Stimulated activated CD8-positive, alpha-beta memory T cell treated with anti-CD3 and anti-CD28 coated beads, Interleukin-7, amount 100 ng/mL, for 1 hour (primary cell): ENCODE measurements at places on chromosomes 1 and 21.

GRCh38 chr1:55054396-55054795 lies 15.0 kb downstream of the PCSK9 start:
- DNase-seq, result no peak

DNA sequence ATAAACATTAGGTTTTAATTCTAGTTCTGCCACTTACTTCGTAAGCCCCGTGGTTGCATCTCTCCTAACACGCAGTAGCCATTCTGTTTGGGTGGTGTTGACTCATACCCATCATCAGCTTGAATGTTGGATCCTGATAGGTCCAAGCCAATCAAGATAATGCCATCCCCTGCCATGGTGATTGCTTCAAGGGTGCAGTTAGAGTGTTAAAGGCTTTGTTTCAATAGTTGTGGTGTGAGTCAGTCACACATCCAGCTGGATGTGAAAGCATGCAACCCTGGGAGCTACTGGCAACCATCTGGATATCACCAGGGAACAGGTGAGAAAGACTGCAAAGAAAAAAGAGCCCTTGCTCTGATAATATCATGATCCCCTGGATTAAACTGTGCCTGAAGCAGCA lies 69.1 kb downstream of the OMA1 start:
- no peak for DNase-seq

- DNase-seq, result no peak
These were observed 30.8 kb upstream of the RD3 start for GRCh38 chr1:211522804-211523203.

- DNase-seq, result no peak
These were observed 400.0 kb downstream of the MATN1 start for GRCh38 chr1:30323352-30323751.

- DNase-seq, result no peak
These were observed 29.7 kb upstream of the ZBTB18 start for GRCh38 chr1:244021427-244021826.

DNA sequence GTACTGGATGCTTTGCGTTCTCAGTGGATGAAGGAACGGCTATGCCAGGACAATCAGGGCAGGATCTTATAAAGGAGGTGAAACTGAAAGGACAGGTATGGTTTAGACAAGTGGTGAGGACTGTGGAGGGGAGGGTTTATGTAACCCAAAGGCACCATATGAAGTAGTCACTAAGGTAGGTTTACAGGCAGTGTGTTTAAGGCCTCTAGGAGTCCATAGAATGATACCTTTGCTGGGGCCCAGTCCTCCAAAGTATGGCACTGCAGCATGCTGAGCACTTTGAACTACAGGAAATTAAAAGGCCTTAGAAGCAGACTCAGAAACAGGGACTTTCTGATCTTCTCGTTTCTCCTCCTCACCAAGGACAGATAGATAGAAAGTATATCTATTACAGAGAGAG lies 304.7 kb upstream of the USP25 start:
- DNase-seq, result no peak

GRCh38 chr21:34781526-34781925 lies 112.7 kb downstream of the CLIC6 start:
- DNase-seq, result no peak

DNA sequence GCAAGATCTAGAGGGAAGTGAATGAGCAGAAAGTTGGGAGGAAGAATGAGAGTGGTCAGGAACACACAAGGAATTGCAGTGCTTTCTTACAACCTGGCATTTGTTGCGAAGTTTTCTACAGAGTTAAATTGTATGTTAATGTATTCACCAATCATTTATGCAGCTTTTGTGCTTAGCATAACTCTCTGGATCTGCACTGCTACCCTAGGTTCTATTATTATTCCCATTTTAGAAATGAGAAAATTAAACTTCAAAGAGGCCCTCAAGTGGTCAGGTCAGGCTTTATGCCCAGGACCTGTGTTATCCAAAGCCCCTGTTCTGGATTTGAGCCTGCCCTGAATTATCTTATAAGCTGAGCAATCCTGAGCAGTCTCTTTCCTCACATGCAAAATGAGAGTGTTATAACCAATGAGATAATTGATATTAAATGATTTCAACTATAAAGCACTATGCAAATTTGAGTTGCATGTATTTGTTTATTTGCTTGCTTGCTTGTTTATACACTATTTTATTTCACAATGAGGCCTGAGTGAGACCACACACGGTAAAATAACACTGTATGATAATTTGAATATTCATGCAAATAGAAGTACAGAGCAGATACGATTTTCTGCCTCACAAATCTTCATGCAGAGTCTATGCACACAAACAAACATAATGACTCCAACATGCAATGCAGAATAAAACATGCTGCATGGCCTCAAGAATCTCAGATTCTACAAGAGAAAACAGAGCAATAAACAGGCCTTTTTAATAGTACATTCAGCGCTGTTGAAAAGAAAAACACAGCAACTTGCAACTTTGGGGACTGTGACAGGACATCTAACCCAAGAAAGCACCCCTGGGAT lies 323.0 kb downstream of the PLPP3 start:
- DNase-seq, result no peak
